ENCODE measurements at places on chromosomes 3 and 15.

- no peak for DNase-seq
Measured at GRCh38 chr3:131553495-131554247, 50.9 kb upstream of the MRPL3 start.

DNA sequence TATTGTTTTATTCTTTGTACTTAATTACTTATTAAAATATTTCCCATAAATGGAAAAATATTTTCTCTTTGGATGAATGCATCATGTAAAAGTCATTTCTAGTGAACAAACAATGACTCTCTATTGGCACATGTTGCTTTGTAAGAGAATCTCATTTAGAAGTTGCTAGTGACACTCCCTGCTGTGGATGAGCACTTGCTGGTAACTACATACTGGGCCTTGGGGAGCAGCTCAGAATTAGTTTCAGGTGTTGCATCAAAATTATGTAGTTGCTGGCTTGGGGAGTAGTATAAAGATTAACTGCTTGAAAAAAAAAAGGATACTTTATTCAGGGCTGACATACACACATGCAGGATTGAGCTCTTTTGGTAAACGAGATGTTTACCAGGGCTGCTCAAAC, 80.3 kb upstream of the KCNAB1 start:
- DNase-seq = no peak

DNA sequence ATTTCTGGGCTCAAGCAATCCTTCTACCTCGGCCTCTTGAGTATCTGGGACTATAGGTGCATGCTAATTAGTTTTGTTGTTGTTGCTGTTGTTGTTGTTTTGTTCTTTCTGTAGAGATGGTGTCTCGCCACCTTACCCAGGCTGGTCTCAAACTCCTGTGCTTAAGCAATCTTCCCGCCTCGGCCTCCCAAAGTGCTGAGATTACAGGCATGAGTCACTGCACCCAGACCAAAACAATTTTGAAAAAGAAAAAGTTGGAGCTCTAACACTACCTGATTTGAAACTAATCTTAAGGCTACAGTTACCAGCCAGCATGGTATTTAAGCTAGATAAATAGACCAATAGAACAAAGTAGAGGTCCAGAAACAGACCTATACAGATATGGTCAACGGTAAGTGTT, 29.8 kb downstream of the KPNA1 start:
- DNase-seq = no peak

GRCh38 chr15:57305009-57305408, 71.3 kb upstream of the CGNL1 start:
- DNase-seq = no peak

GRCh38 chr3:127822041-127822681, at the start of gene MGLL:
Gene MGLL, minus strand, starts transcription at chr3:127822515. Its CDS starts 197 bp downstream, at chr3:127822318.
- no peak for DNase-seq

DNA sequence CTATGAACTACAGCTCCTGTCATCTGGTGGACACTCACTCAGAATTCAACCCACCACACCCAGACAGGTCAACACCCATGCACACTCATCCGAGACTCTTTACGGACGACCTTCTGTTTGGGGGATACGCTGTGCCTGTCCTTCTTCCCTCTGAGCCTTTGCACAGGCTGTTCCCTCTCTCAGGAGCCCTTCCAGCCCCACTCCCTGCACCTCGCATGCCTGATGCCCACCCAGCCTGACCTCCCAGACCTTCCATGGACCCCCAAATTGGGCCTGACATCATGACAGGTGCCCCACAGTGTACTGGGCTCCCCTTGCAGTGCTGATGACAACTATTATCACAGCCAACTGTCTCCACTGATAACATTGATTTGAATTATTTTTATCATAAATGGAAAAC, 135.8 kb downstream of the NSMCE3 start:
- DNase-seq = no peak

GRCh38 chr3:173789530-173790162, 392.1 kb downstream of the NLGN1 start:
- no peak for DNase-seq

GRCh38 chr3:183884097-183884426, 618 bp downstream of the PARL start:
- no peak for DNase-seq

- no peak for DNase-seq
Measured at GRCh38 chr15:39820050-39820602, 37.5 kb upstream of the FSIP1 start.

DNA sequence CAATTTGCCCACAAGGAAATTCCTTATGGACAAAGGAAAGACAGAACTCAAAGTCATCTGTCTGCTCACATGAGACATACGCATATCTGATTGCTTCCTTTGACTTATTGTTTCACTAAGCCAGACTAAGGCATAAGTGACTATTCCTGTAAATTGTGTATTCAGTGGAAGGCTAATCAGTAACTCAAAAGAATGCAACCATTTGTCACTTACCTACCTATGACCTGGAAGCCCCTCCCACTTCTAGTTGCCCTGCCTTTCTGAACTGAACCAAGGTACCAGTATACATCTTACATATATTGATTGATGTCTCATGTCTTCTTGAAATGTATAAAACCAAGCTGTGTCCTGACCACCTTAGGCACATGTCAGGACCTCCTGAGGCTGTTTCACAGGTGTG, 53.5 kb upstream of the PROK2 start:
- no peak for DNase-seq

- DNase-seq = no peak
Measured at GRCh38 chr3:69766638-69767037, 27.4 kb downstream of the MITF start.

GRCh38 chr15:77034695-77035489, 36.0 kb downstream of the TSPAN3 start:
- DNase-seq = peak; percentile 36

- DNase-seq = no peak
Measured at GRCh38 chr3:182133752-182134151, 422.0 kb downstream of the SOX2 start.

- no peak for DNase-seq
Measured at GRCh38 chr3:66439666-66440344, 61.0 kb downstream of the LRIG1 start.

DNA sequence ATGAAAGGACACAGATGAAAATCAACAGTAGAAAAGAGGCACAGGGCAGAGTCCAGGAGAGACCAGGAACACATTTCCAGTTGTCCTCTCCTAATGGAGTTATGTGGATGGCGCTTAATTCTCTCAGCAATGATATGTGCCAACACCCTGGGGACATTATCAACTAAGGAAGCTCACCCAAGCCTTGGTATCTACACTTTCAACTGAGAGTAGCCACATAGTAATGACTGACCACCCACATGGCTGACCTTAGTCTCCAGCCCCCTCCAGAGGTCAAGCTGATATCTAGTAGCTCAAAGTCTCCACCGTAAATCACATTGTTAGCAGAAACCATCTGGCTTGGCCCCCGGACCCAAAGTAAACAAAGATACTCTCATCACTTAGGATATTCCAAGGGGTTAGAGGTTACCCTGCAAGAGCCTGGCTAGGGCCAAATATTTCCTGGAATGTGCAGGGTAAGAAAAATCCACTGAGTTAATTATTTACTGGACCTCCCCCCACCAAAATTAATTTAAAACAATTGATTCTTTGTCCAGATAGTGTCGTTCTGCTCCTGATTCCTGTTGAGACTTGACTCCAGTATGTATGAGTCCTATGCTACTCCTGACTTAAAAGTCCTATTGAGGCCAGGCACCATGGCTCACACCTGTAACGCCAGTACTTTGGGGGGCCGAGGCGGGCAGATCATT, 24.8 kb downstream of the GABRR3 start:
- DNase-seq = no peak

GRCh38 chr3:126104742-126105605, 21.1 kb upstream of the SLC41A3 start:
- DNase-seq = no peak

DNA sequence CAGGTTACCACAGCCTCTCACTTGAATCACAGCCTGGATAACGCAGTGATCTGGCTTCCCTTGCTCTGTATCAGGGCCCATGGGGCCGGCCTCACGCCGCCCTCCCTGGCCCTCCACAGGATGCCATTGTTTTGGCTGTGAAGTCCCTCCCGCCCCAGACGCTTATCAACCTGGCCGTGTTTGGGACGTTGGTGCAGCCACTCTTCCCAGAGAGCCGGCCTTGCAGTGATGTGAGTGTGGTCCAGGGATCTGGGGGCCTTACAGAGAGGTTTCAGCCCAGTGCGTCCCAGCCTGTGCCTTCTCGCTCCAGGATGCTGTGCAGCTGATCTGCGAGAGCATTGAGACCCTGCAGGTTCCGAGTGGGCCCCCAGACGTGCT, 6.6 kb downstream of the VWA5B2 start:
- DNase-seq = no peak

DNA sequence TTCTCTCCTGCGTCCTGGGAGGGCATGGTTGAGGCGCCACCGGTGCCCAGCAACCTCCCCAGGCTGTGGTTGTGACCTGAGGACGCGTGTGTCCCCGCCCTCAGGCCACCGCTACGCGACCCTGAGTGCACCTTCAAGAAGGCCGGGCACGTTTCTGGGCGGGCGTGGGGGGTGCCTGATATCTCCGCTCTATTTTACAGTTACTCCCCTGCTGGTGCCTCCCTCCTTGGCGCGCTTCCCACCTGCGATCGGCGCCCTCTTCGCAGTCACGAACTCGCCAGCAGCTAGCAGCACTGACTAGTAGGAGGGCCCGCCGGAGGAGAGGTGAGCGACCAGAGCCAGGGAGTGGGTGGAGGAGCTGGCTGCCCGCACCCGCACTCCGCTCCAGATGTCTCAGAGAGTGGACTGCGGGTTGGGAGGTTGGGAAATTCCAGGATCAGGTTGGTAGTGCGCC, 43.2 kb upstream of the POLG start:
- DNase-seq = no peak

DNA sequence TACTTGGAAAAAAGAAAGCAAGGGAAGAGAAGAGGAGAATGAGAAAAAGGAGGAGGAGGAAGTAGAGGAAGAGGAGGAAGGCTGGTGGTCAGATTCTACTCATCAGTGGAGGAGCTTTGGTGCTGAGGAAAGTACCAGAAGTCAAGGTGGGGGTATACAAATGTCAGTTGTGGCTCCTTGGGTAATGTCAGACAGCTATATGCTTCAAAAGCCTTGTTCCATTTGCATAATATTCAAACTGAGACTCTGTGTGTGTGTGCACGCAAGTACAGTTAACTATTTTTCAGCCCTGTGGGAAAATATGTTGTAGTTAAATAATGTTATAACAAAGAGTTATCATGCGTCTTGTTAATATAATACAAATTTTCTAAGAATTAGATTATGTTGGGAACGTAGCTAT, 609.7 kb downstream of the PDCD6IP start:
- no peak for DNase-seq

DNA sequence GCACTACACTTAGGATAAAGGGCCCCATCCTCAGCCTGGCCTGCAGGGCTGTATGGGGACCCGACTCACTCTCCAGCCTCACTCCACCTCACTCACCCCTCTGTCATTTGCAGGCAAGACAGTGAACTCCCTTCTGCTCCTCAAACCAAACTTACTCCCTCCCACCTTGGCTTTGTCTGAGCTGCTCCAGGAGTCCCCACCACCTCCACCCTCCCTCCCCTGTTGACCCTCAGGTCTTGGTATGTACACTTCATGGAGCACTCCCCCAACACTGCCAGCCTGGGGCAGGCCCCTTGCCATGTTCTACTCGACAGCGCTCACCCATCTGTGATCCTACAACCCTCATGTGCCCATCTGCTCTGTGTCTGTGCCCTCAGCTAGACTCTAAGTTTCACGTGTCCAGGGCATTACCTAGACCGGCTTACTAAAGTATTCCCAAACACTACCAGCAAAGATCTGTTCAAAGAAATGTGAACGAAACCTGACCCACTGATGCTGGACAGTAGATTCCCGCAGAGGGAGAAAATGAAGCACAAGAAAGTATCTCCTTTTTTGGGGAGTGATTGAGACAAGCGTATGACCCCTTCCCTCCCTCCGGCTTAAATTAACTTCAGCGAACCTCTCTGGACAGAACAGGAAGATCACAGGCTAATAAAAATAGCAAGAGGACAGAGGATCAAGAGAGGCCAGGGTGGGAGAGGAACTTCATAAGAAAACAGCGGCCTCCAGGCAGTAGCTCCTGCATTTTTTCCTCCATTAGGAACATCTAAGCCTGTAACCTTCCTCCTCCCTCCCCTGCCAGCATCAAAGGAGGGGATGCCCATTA, 113.2 kb downstream of the RFTN1 start:
- DNase-seq = no peak

DNA sequence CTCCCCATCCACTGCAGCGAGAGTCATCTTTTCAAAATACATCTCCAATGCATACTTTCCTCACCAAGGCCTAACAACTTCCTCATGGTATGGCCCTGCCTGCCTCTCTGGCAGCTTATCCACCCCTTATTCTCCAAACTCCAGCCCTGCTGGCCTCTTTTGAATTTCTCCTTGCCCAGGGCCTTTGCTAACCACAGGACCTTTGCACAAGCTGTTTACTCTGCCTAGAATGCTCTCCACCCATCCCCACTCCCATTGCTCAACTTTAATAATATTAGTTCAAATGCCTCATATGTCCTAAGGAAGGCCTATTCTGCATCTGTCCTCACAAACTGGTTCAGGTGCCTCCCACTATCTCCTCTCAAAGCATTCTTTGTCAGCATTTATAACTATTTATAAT, 230.7 kb downstream of the CADPS start:
- DNase-seq = no peak

- DNase-seq = peak; percentile 83
Measured at GRCh38 chr15:41115652-41116115, 396 bp downstream of the INO80 start.

DNA sequence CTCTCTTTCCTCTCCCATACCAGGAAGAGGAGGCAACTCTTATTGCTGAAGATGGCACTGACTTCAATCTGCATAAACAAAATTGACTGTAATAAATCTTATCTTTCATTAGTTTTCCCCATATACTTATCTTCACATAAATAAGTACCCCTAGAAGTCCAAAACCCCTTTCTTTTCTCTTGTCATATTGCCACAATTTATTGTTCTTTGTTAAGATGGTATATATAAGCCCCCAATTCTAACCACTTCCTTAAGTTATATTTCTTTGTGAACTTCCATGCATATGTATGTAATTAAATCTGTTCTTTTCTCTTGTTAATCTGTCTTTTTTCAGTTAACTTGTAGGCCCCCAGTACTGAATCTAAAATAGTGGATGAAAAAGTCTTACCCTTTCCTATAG, 68.8 kb downstream of the TNIK start:
- no peak for DNase-seq

GRCh38 chr3:65020281-65021160, 332.7 kb upstream of the ADAMTS9 start:
- DNase-seq = no peak

- DNase-seq = no peak
Measured at GRCh38 chr3:168021737-168022450, 73.8 kb downstream of the GOLIM4 start.

GRCh38 chr3:16472593-16472992, 40.9 kb downstream of the RFTN1 start:
- DNase-seq = no peak

GRCh38 chr3:10164546-10165393, at the start of gene IRAK2:
Gene IRAK2, plus strand, starts transcription at chr3:10164919. Its CDS starts 36 bp downstream, at chr3:10164955.
- DNase-seq = peak; percentile 54

GRCh38 chr3:114332342-114333179, 38.7 kb downstream of the TIGIT start:
- no peak for DNase-seq

GRCh38 chr3:141388395-141388794, 20.1 kb downstream of the ZBTB38 start:
- DNase-seq = no peak

- DNase-seq = no peak
Measured at GRCh38 chr3:98561727-98562521, 30.1 kb downstream of the GPR15 start.

- no peak for DNase-seq
Measured at GRCh38 chr3:88075497-88075896, 16.4 kb downstream of the ZNF654 start.

GRCh38 chr3:56323986-56324420, 144.3 kb downstream of the ERC2 start:
- no peak for DNase-seq

GRCh38 chr3:128232376-128233178, 79.3 kb downstream of the EEFSEC start:
- no peak for DNase-seq
